ENCODE measurements at places on chromosomes 3 and 15.
A peak's percentile ranks its signal among the peaks of the same experiment; 100 is the strongest.

- H3K4me1 ChIP-seq: no peaks in the 10 kb centered on the region
- no peaks in the 10 kb centered on the region for H3K36me3 ChIP-seq
- no peak overlapping the region for H3K27ac ChIP-seq
- H3K4me3 ChIP-seq: no peak overlapping the region
- DNase-seq: no peak
Measured at GRCh38 chr3:126106336-126107202, 22.6 kb upstream of the SLC41A3 start.

DNA sequence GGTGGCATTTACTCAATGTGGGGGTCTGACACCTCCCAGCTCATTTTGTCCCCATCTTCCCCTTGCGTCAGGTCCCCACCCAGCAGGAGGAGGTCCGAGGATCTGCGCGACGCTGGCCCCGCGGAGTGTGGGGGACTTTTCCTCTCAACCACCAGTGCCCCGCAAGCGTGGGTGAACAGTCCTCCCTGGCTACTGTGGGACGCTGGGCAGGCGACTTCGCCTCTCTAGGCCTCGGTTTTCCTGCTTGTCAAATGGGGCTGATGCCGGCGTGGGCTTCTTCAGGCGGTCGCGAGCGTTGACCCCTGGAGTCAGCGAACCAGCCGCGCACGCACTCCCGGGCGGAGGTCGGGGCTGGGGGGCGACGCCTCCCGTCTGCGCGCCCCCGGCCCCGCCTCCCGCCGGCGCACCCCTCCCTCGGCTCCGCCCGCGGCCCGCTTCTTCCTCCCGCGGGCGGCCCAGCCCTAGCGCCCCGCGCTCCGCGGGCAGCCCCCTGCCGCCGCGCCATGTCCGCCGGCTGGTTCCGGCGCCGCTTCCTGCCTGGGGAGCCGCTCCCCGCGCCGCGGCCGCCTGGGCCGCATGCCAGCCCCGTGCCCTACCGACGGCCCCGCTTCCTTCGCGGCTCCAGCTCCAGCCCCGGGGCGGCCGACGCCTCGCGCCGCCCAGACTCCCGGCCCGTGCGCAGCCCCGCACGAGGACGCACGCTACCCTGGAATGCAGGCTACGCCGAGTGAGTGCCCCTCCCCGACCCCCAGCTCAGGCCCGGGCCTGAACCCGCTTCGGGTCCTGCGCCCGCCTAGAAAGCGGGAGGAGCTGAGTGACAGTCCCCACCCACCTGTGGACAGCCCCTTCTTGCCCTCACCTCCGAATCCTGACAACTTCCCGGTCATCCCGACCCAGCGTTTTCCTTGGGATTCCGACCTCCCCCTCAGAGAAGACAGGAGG, at the start of gene PPM1M:
Gene PPM1M (plus strand): TSS at position 438 of the 942 bp plus-strand sequence. CDS start 66 bp downstream, at position 504.
- no peaks in the 10 kb centered on the region for H3K27me3 ChIP-seq
- no peaks in the 10 kb centered on the region for H3K36me3 ChIP-seq
- peaks cover 42% of the 10 kb centered on the region for H3K4me1 ChIP-seq
- DNase-seq: peak; percentile 71
- H3K27ac ChIP-seq: peak within 1 kb of the TSS; percentile 71
- H3K4me3 ChIP-seq: peak within 1 kb of the TSS; percentile 85

DNA sequence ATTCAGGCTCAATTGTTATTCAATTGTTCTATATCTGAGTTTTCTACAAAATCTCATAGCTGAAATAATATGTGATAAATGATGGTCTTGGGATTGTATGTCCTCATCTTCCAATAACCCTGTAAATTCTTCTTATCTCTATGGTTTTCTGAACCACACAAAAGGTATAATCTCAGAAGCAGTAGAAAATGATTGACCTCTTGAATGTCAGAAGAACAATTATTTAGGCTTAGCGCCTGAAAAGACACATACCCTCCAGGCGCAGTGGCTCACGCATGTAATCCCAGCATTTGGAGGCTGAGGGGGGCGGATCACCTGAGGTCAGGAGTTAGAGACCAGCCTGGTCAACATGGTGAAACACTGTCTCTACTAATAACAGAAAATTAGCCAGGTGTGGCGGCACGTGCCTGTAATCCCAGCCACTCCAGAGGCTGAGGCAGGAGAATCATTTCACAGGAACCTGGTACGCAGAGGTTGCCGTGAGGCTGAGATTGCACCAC, 288.0 kb upstream of the TBC1D5 start:
- no peak for DNase-seq
- H3K4me1 ChIP-seq: peaks cover 29% of the 10 kb centered on the region
- no peak overlapping the region for H3K27ac ChIP-seq
- H3K36me3 ChIP-seq: no peaks in the 10 kb centered on the region
- no peaks in the 10 kb centered on the region for H3K27me3 ChIP-seq
- no peak overlapping the region for H3K4me3 ChIP-seq

- H3K4me1 ChIP-seq: no peaks in the 10 kb centered on the region
- H3K27ac ChIP-seq: no peak overlapping the region
- H3K4me3 ChIP-seq: no peak overlapping the region
- no peak for DNase-seq
Measured at GRCh38 chr3:109819734-109820133, 482.4 kb upstream of the DPPA4 start.

DNA sequence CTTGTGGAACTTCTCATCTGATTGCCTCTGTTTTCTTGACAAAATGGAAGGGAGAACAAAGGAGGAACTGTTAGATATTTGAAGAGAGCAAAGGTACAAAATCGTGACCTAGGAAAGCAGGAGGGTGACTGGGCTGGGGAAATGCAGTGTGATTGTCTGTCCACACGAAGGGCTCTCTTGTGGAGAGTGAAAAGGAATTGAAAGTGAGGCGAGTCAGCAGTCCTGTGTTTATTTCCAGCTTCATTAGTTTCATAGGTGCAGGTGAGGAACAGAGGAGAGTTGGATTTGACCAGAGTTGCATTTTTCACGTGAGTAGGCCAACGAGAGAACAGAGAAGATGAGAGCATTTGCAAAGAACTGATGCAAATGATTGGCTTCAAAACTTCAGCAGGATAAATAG, 336.4 kb upstream of the SATB1 start:
- no peak overlapping the region for H3K27ac ChIP-seq
- H3K4me3 ChIP-seq: no peak overlapping the region
- no peaks in the 10 kb centered on the region for H3K27me3 ChIP-seq
- no peaks in the 10 kb centered on the region for H3K36me3 ChIP-seq
- H3K4me1 ChIP-seq: no peaks in the 10 kb centered on the region
